ENCODE measurements at places on chromosomes 11 and 22. TPM values are rescaled to one million over a fixed set of nuclear protein-coding genes. Genes with fewer than 3 reads are reported as not detected.

DNA sequence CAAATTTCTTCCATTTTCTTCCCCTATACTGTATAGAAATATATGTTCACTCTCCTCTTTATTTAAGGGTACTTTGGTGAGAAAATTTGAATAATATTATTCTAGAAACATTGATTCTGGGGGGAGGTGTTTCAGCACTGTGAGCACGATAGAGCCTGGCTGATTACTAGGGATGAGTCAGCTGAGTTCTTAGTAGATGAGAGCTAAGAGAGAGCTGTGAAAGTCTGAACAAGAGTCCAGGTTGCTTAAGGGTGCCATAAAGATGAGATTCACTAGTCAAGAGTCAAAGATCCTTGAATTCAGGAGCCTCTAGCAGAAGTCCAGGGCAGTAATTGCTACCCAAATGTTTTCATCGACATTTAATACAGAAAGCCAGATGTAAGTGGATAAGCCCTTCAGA is 756.6 kb upstream of the API5 start:
- no peak for DNase-seq

- DNase-seq = no peak
Measured at GRCh38 chr11:6320411-6321155, at the start of gene CAVIN3. Gene CAVIN3, minus strand, starts transcription at chr11:6320501. Its CDS starts 25 bp downstream, at chr11:6320476.

- DNase-seq = no peak
Measured at GRCh38 chr22:38748487-38749136, 7.2 kb downstream of the SUN2 start.

GRCh38 chr11:75100314-75100713 is 3.6 kb upstream of the OR2AT4 start:
- no peak for DNase-seq

DNA sequence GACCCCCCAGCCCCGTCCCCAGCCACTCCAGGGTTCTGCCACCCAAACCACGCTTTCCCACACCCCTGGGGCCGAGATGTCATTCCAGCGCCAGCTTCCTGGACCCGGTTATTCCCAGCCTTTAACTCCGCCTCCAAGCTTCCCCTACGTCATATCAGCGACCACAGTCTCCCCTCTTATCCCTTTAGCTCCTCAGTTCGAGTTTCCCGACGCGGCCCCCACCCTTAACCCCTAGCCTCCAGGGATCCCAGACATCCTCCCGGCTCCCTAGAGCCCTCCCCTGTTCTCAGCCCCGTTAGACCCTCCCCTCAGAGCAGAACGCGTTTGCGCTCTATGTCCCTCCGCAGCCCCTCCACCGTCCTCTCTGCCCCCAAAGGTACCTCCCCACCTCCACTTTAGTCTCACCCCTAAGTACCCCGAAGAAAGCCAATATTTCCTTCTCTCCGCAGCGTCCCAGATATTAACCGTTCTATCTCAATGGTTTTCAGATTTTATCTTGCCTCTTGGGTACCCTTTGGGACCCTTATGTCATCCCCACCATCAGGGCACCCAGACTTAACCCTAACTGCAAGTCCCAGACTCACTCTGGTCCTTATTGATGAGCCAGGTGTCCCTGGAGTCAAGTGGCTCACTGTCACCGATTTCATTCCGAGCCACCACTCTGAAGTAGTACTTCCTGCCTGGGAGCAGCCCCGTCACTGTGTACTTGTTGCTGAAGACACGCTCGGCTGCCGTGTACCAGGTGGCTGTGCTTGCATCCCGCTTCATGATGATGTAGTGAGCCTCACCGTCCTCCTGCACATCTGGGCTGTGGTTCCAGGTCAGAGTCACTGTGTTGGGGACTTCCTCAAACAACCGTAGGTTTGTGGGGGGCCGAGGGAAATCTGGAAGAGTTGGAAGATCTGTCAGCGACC is 8.0 kb downstream of the TMEM86A start:
- peak; percentile 56 for DNase-seq

DNA sequence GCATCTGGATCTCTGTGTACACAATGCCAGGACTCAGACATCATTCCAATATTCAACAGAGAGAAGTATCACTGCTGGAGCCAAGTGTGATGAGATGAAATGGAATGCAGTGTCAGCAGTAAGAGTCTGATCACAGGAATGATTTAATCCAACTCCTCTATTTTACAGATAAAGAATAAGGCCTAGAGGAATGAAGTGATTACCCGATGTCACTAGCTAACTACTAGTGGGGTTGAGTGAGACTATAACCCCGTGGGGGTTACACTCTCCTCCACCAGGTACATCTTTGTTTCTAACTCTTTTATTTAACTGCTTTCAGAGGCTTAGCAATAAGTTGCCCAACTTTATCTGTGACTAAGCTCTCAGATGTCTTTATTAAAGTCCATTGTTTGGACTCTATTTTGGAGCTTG is 94.2 kb upstream of the FAT3 start:
- DNase-seq = no peak

DNA sequence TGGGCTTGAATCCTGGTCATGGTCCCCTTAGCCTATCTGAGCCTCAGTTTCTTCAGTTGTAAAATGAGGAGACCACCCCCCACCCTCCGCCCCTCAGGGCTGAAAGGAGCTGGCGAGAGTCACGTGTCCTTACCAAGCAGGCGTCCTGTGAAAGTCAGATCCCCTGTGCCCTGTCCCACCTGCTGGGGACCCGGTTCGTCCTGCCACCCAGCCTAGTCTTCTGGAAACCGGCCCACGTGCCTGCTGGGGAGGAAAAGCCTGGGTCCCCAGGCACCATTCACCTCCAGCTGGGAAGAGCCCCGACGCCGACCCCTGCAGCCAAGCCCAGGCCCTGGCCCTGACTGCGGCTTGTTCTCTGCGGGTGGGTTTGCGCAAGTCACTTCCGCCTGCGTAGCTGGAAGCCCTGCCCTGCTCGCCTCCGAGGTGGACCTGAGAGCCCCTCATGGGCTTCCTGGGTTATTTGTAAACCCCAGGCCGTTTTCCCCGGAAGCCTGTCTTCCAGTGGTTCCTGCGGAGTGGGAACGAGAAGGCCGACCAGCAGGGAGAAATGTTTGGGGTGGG is 679 bp upstream of the SSH3 start:
- no peak for DNase-seq

DNA sequence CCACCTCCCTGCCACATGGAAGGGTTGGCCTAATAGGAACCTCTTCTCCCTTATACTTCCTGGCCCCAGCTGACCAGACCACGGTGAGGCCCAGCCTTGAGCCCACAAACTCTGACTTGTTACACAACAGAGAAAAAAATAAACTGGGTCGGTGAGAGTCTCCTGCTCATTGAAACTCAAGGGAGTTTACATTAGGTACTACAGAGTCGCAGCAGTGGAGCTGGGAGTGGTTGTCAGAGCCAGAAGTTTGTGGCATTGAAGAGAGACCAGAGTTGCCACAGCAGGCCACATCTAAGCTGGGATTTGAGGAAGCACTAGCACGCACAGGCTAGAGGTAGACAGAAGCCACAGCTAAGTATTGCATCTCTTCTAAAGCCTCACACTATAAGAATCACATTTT is 296.2 kb downstream of the DDX10 start:
- peak; percentile 15 for DNase-seq

DNA sequence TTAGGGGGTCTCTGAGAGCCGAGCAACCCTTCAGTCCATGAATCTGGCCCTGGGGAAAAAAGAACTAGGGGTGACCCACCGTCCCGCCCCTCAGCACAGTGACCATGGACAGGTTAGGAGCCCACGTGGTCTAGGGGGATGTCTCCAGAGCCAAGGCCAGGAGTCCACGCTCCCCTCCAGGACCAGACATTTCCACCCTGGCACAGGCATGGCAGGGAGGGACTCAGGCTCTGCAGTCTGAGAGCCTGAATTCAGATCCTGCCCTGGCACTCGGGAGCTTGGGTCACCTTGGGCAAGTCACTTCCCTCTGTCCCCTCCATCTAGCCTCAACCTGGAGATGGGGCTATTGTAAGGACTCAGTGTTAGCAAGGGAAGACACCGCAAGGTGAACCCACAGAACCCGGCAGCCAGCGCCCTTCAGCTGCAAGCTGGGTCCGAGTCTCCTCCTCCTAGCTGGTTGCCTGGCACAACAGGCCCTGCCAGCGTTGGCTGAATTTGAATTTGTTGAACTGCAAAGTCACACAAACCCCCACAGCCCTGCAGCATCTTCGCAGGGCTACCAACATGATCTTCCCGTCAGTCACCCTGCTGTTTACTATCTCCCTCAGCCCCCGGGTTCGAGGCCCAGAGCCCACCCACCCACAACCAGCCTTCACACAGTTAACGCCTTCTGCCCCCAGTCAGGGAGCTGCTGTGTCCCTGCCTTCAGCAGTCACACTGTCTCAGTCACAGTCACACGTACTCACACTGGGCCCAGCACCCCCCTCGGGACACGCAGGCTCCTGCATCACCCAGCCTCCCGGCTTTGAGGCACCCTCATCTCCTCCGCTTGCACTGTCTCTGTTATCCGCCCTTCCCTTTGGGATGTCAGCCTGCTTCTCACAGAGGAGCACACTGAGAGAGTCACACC is 603 bp upstream of the PDGFB start:
- no peak for DNase-seq

DNA sequence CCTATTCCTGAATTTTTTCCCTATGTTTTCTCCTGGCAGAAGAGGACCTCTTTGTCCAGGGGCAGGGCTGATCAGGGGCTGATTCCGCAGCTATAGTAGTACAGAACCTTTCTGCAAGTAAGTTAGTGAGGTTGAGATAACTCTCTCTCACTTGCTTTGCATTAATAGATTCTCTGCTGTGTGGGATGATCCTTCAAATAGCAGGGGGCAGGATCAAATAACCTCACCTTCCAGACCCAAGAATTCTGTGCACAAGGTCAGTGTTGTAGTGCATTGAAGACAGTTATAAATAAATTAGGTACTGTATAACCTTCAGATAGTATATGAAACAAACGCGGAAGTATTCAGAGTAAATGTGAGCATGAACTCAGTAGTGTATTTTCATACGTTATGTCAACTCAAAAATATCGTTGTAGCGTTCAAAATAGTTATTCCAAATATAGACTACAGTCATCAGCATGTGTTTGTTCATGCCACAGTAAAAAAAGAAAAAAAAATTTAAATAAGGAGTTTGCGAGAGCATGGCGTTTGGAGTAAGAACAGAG is 278 bp downstream of the MMP26 start:
- DNase-seq = no peak

DNA sequence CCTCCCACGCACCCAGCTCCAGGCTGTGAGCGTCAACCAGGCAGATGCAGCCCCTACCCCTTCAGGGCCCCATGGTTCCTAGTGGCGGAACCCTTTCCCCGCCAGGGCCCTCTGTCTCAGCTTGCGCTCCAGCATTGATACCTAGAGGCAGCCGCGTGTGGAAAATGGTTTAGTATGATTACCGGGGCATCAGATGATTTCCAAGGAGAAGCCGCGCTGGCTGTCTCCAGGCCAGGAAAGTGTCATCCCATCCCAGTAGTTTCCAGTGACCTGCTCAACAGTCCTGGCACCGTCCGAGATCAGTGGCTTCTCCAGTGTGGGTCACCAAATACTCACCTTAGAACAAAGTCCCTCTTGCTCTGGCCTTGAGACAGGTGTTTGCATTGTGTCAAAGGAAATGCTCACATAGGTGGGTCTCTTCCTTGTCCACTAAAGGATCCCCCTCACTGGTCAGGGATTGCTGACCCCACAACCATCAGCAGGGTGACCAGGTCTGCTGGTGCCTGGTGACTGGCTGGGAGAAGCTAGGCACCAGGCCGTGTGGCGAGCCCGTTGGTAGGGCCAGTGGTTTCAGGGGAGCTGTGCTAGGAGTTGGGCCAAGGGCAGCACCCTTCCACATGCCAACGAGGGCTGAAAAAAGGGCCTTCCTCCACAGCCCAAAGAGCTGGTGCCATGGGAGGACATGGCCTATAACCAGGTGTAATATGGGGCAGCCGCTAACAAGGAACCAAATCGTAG is 109.4 kb downstream of the MORC2 start:
- DNase-seq = no peak

DNA sequence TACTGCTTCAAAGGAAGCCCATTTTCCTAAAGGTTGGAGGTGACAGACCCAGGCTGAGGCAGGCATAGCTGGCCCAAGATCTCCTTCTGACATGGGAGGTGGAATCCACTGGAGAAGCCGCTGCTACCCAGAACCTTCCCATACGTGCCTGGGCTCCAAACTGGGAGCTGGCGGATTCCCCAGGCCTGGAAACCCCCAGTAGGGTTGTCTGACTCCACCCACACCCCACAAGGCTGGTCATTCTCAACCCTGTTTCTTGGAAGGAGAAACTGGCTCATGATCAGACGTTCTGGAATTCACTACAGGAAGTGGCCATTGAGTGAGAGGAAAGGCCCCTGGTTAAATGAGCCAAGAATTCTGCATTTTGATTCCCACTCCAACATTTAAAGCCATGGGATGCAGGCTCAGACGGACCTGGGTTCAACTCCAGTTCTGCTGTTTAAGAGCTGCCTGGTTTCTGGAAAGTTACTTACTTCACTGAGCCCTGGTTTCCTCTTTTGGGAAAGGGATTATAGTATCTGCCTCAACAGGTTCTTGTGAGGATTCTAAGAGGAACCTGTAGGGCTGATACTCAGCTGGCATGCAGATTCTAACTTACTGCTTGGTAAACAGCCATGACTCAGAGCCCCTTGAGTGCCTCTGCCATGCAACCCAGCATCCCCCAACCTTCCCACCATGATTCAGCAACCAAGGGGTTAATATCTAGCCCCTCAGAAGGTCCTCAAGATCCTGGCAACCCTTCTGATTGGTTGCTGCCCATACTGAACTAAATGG is 19.4 kb upstream of the TSKU start:
- no peak for DNase-seq

GRCh38 chr22:22082960-22083359 is 100.4 kb upstream of the TOP3B start:
- no peak for DNase-seq

DNA sequence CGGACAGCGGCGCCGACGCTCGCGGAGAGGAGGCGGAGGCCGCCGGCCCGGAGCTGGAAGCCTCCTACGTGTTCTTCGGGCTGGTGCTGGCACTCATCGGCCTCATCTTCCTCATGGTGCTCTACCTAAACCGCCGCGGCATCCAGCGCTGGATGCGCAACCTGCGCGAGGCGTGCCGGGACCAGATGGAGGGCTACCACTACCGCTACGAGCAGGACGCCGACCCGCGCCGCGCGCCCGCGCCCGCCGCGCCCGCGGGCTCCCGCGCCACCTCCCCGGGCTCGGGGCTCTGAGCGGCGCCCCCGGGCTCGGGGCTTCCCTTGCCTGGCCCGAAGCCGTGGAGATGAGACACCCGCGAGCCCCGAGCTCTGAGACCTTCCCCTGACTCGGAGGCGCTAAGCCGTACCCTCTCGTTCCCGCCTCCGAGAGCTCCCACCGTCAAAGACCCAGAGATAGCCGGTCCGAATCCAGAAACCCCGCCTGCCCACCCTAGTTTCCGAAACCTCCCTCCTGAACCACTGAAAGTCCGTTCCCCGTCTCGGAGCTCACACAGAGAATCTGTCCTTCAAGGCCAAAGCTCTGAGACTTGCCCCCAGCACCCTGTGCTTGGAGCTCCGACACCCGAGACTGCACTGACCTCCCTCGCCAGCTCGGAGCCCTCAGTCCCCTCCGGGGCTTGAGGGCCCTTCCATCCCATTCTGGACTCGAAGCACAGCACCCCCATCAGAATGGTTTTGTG is 1.5 kb downstream of the TPBGL start:
- DNase-seq = no peak

- DNase-seq = no peak
Measured at GRCh38 chr22:40107851-40108378, 69.8 kb upstream of the TNRC6B start.

Gene CRYBB2
- not detected for polyA plus RNA-seq

Gene CLDN5
- polyA plus RNA-seq = 0.22 TPM

Gene GAL3ST1
- not detected for polyA plus RNA-seq

Gene TTLL1
- polyA plus RNA-seq = 14.5 TPM

Gene NCAM1
- polyA plus RNA-seq = 0.08 TPM

Gene TUBA8
- 0.80 TPM for polyA plus RNA-seq

Gene OR6A2
- not detected for polyA plus RNA-seq

Gene OR2AG2
- polyA plus RNA-seq = not detected

All from naive thymus-derived CD8-positive, alpha-beta T cell (primary cell).